GM13976 (cell line): ENCODE measurements at places on chromosomes 5 and 9.

DNA sequence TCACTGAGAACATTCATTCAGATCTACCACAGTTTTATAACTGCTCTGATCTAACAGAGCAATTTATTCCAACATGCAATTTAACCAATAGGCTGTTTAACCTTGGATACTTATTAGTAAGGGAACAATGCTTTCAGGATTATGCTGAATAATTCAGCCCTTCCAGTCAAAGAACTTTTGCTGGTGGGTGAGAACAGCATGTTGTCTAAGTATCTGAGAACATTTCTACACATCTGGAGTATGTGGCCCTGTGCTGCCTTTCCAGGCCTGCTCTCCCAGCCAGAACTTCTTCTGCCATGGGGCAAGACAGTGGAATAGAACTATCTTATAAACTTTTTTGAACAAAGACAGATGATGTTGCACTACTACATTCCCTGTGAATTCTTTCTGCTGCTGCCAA is 55.8 kb downstream of the NFIB start:
- no peak for DNase-seq

- DNase-seq, result peak; percentile 75
Measured at GRCh38 chr9:36328798-36329411, 70.7 kb upstream of the GNE start.

- no peak for DNase-seq
Measured at GRCh38 chr5:130720355-130720754, 444.7 kb downstream of the HINT1 start.

DNA sequence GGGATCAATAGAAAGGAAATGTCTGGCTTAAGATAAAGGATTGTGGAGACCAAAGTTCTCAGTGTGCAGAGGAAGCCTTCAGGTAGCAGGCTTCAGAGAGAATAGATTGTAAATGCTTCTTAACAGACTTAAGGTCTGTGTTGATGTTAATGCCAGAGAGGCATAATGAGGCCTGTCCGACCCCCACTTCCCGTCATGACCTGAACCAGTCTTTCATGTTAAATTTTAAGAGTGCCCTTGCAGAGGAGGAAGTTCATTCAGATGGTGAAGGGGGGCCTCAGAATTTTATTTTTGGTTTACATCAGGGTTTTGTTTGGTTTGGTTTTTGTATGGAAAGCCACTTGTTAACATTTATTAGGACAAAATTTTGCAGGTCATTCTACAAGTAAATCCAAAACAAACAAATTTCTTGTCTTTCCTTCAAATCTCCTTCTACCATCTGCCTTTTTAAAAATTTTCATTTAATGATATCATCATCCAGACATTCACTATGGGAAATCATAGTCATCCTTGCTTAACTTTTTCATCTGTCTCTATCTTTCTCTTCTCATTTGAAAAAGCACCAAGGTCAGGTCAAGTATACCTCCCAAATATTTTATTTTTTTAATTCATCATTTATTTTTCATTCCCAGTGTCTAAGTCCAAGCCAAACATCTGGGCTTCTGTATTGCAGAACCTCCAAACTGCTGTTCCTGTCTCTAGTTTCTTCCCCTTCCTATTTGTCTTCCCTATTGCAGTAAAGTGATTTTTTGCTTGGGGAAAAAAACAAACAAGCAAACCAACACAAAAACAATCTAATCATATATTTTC is 6.9 kb upstream of the ABCA1 start:
- DNase-seq, result no peak

- DNase-seq, result no peak
Measured at GRCh38 chr9:4119778-4120554, 179.9 kb downstream of the GLIS3 start.

DNA sequence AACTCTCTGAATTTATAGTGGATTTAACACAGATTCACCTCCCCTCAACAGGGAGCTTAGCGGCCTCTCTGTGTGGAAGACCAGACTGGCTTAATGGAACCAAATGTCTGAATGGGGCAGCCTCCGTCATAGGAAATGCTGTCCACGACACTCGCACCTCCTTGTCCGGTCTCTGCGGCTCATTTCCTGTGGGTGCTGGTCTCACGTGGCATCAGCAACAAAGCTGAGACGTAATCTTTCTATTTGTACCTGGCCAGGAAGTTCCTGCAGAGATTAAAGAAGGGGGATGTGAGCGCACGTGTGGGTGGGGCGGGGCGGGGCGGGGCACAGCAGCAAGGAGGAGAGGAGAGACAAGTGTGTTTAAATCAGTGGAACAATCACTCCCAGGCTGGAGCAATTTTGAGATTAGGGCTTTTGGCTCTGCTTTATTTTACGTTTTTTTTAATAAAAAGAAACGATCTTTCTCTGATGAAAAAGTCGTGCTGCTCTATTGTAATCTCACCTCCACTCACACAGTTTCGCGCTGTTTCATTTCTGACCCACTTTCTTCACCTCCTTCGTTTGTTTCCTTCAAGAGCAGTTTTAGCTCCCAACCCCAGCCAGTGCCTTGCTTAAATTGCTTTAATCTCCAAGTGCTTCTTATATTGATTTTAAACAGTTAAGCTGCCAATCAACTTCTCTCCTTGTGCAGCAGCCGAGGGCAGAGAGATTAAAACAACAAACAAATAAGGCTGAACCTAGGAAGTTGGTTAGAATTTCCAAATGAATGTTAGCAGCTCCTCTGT is 132.2 kb upstream of the ASTN2 start:
- peak; percentile 22 for DNase-seq

GRCh38 chr9:15578714-15579113 is 25.9 kb downstream of the CCDC171 start:
- no peak for DNase-seq

DNA sequence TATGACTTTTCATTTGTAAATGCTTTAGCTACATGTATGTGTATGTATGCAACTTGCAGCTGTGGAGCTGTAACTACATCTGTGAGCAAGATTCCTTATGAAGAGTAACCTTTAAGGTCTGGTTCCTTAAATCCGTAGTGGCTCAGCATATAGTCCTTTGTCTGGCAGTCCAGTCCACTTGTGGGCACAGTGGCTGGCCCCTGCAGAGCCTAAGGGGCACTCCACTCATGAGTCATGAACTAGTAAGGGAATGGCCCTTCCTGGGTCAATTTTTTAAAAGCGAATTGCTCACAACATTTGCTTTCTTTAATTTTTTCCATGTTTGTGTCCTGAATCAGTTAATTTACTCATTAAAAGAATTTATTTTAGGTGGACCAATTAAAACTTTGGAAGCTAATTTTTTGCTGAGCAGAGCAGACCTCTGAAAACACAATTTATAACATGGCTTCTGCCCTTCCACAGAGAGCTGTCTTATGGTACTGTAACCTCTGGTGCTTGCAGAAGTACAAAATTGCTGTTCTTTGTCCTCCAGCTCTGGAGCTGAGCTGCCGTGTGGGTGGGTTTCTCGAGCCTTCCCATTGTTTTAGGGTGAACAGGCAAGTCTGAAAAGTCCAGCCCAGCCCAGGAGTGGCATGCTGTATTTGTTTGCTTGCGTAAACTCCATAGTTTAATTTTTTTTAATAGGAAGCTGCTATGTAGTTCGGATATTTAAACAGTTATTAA is 110.1 kb downstream of the MVB12B start:
- DNase-seq, result no peak

DNA sequence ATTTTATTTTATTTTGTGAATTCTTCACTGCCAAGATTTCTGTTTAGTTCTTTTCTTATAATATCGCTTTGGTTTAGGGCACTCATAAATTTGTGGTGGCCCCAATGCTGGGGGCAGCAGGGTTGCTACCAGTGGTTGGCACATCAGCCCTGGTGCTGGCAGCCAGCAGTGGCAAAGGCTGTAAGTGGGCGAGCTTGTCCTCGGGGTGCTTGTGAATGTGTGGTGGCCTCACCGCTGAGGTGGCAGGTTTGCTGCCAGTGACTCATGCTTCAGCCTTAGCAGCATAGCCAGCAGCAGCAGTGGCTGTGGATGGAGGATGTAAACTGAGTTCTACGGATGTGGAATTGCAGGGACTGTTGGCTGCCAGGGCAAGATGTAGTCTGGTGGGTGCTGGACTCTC is 262.9 kb upstream of the DMAC1 start:
- DNase-seq, result no peak

GRCh38 chr5:97022898-97023297 is 87.0 kb downstream of the LNPEP start:
- DNase-seq, result no peak

DNA sequence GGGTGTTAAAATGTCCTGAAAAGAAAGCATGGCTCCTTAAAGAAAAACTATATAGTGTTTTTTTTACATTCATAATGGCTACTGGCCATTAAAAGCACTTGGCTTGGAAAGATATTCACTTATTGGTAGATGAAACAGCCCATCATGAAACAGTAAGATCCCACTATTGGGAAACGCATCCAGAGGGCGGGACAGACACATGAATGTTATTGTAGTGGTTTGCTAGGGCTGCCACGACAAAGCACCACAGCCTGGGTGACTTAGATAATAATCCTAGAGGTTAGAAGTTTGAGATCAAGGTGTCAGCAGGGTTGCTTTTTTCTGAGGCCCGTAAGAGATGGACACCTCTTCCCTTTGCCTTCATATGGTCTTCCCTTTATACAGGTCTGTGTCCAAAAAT is 139.4 kb upstream of the ANKH start:
- no peak for DNase-seq

DNA sequence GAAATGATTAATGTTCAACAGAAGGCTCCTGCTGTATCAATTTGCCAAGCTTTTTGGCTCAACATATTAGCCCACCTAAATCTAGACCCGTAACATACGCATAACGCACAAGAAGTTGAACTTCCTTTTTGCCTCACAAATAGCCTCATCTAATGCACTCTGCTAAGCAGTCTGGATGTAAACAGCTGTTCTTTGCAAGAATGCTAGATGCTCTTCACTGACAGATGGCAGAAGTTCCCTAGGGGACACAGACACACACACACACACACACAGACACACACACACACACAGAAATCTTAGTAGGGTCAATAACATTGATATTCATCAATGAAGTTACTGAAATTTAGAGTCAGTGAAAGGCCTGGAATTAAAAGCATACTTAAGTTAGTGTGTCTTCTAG is 13.2 kb upstream of the PCA3 start:
- DNase-seq, result no peak

DNA sequence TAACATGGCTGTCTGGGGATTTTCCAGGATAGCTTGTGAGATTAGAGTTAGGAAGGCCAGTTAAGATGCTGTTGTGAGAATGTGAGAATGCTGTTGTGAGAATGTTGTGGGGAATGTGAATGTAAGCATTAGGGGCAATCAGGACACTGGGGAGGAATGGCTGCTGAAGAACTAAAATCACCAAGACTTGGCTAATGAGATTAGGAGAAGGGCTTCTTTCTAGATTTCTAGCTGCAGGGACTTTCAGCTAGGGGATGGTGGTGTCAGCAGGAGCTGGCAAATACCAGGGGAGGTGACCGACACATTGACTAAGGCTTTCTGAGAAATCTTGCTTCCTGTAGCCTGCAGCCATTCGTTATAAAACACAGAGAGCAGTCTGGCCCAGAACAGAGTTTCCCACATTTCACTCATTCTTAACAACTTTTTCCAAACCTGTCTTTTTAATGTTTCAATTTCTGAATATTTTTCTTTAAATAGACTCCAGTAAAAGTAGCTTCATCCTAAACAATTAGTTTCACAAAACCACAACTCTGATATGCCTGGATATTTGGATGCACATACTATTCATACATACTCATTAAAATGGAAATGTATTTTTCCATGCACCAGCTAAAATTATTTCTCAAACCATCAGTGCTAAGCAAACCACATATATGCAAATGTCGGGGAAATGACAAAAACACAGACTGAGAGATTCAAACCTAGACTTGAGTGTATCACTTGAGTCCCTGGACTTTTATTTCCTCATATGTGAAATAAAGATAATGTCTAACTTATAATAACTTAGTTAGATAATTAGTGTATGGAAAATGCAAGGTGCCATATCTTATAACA is 89.3 kb upstream of the TNC start:
- no peak for DNase-seq

GRCh38 chr9:15080401-15080800 is 170.2 kb upstream of the FREM1 start:
- DNase-seq, result no peak

DNA sequence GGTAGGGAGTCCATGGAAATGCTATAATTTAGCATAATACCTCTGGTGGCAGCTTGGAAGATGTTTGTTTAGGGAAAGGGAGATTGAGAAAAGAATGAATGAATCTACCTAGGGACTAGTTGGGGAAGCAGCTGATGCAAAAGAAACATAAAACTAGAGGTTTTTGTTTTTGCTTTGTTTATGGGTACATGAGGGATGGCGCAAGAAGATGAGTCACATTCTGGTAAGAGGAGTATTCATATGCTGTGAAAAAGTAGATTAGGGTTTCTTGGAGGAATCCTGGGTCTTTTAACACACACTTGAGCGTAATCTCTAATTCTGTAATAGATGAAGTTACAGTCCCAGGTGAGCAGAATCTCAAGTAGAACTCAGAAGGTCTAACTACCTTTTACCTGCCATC is 17.1 kb downstream of the C9orf43 start:
- no peak for DNase-seq

GRCh38 chr5:138264183-138264582 is 10.2 kb downstream of the GFRA3 start:
- DNase-seq, result no peak

DNA sequence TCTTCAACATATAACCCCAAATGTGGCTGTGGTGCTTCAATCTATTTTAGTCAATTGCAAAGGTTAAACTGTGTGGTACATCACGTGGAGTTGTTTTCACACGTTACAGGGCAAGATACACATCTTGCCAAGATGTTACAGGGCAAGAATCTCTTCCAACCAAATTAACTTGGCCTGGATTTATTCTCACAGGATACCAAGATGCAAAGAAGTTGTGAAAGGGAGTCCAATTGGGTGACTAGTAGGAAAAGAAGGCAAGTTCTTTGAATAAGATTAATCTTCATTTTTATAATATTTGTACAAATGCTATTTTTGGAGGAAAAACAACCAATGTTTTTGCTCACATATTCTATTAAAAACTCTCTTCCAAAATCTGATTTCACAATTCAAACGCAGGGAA is 4.8 kb upstream of the IFNA8 start:
- DNase-seq, result no peak

- no peak for DNase-seq
Measured at GRCh38 chr5:129554134-129554904, 94.2 kb downstream of the ADAMTS19 start.

GRCh38 chr5:52896534-52897237 is 92.5 kb upstream of the ITGA2 start:
- DNase-seq, result no peak

GRCh38 chr5:134005417-134006061 is 764 bp upstream of the VDAC1 start:
- DNase-seq, result no peak

- no peak for DNase-seq
Measured at GRCh38 chr9:69975681-69976080, 68.0 kb upstream of the MAMDC2 start.

DNA sequence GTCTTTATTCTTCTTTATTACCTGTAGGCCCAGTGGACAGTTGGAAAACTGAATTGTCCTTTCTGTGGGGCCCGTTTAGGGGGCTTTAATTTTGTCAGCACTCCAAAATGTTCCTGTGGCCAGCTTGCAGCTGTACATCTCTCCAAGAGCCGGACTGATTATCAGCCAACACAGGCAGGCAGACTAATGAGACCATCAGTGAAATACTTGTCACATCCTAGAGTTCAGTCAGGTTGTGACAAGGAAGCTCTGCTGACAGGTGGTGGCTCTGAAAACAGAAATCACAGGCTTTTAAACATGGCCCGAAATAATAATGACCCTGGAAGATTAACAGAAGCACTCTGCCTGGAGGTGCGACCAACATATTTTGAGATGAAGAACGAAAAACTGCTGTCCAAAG is 47.9 kb downstream of the RNF180 start:
- no peak for DNase-seq

GRCh38 chr9:131290036-131290766 is 678 bp downstream of the PLPP7 start:
- DNase-seq, result no peak

- DNase-seq, result no peak
Measured at GRCh38 chr5:119417891-119418605, 34.2 kb upstream of the HSD17B4 start.
